ENCODE measurements at places on chromosomes 6 and 20.

- DNase-seq: no peak
These were observed 115.4 kb downstream of the JPH2 start for GRCh38 chr20:44071526-44072111.

- no peak for DNase-seq
These were observed 225.3 kb upstream of the HTR1E start for GRCh38 chr6:86712039-86712438.

- DNase-seq: no peak
These were observed 258.2 kb downstream of the BMP7 start for GRCh38 chr20:57008217-57008616.

DNA sequence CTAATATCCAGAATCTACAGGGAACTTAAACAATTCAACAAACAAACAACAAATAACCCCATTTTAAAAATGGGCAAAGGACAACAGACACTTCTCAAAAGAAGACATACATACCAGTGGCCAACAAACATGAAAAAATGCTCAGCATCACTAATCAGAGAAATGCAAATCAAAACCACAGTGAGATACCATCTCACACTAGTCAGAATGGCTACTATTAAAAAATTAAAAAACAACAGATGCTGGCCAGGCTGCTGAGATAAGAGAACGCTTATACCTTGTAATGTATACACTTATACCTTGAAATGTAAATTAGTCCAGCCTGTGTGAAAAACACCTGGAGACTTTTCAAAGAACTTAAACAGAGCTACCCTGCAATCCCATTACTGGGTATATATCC, 166.8 kb downstream of the IBTK start:
- no peak for DNase-seq

GRCh38 chr6:131654326-131654725, 17.2 kb downstream of the ENPP3 start:
- DNase-seq: no peak

GRCh38 chr6:80988892-80989291, 763.6 kb downstream of the TENT5A start:
- DNase-seq: no peak

GRCh38 chr20:45860560-45861220, 3.3 kb downstream of the ZSWIM3 start:
- DNase-seq: no peak

DNA sequence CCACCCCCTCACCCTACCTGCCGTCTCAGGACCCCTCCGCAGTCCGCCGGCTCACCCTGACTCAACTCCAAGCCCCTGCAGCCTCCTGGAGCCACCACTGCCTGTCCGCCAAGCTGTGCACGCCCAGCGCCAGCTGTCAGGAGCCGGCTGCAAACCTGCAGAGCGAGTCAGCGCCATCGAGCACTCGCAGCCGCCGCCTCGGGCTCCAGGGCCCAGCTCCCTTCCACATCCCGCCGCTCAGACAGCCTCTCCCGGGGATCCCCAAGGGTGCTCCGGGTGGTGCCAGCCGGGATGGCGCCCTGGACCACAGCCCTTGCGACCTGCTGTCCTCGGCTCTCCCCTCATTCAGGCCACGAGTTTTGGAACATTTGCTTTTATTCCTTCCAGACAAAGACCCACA, 4.3 kb downstream of the TNNC2 start:
- DNase-seq: no peak

DNA sequence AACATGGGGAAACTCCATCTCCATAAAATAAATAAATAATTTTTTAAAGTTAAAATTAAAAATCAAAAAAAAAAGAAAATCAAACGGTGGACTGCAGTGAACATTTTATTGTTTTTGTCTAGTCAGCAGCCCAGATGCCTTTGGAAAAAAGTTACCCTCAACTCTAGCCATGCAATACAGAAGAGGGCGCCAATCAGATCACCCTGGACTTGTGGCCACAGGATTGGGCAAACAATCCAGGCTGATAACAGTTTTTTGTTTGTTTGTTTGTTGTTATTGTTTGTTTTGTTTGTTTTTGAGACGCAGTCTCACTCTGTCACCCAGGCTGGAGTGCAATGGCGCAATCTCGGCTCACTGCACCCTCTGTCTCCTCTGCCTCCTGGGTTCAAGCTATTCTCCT, 30.5 kb upstream of the NELFCD start:
- DNase-seq: no peak

- no peak for DNase-seq
These were observed 103.3 kb downstream of the FIG4 start for GRCh38 chr6:109794201-109794923.

GRCh38 chr6:73476723-73477122, 15.2 kb downstream of the MTO1 start:
- no peak for DNase-seq

DNA sequence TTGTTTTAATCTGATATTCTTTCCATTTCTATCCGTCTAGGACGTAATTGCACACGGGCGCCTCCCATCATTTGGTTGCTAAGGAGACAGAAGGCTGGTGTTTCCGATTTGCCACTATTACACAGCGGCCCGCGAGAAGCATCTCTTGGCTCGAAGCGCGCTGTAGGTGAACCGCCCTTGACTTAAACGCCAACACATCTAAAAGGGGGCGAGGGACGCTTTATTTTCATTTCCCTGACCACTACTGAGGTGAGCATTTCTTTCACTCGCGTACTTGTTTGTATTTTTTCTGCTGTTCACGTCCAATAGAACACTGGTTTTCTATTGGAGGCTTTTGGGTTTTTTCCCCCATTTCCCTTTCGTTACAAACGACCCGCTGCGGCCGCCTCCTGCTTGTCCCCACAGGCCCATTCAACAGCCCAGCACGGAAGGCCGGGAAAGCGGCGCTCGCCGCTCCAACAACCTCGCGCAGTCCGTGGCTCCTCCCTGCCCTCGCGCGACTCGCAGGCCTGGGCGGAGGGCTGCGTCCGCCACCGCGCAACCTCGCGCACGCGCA, 505 bp upstream of the WRNIP1 start:
- DNase-seq: peak; percentile 38

DNA sequence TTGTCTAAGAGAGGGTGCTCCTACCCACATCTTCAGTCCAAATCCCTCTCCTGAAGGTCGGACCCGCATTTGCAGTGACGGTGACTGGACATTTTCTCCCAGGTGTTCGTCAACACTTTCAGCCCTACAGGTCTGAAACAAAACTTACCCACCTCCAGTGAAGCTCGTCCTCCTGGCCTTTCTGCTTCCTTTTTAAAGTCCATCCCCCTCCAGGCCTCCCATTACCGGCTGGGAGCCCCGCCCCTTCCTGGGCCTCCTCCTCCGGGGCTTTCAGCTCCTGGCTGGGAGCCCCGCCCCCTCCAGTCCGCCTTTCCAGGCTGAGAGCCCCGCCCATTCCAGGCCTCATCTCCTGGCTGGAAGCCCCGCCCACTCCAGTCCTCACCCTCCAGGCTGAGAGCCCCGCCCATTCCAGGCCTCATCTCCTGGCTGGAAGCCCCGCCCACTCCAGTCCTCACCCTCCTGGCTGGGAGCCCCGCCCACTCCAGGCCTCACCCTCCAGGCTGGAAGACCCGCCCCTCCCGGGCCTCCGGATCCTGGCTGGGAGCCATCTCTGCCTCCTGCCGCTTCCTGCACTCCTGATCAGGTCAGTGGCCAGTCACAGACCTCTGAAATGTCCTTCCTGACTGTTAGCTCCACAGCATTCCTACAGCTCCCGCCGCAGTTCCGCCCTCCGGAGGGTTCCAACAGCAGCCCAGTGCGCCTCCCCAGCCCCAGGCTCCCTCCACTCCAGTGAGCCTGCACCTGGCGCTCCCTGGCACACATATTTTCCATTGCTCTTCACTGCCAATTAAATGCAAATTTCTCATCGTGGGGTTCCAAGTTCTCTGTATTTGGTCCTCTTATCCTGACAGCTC, 98.5 kb downstream of the LY86 start:
- DNase-seq: peak; percentile 95

- no peak for DNase-seq
These were observed 18.1 kb downstream of the C6orf132 start for GRCh38 chr6:42124223-42124836.

- DNase-seq: no peak
These were observed 16.7 kb upstream of the LMBRD1 start for GRCh38 chr6:69813508-69813907.

GRCh38 chr20:59525500-59526241, 78.7 kb upstream of the PHACTR3 start:
- DNase-seq: peak; percentile 87

DNA sequence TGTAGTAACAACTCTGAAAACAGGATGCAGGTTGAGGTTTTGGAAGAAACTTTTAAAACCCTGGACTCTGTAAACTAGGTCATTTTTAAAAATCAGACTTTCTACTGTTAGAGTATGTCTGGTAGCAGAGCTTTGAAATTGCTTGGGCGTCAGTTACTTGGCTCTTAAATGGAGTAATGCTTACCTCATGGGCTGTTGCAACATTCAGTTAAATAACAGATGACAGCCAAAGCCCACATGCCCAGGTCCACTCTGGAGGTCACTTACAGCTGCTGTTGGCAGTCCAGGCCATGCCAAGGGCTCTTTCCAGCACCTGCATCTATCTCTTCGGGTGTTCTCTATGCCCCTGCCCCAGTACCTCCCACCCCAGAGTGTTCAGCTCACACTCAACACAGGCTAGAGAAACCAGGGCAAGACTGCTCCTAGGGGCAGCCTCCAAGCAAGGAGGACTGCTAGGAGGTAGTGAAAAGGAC, 96.4 kb downstream of the BANF2 start:
- no peak for DNase-seq

GRCh38 chr6:45586216-45587171, 208.8 kb upstream of the SUPT3H start:
- no peak for DNase-seq

DNA sequence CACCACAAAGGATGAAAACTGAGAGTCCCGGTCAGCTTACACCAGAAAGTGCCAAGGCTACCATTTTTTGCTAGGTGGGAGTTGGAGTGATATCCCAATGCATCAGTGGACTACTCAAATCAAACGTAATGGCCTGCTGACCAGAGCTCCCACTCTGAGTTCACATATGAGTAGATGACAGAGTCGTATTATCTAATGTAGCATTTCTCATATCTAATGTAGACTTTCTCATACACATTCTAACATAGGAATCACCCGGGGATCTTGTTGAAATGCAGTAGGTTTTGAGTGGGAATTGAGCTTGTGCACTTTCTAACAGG, 38.4 kb upstream of the FUCA2 start:
- DNase-seq: no peak

DNA sequence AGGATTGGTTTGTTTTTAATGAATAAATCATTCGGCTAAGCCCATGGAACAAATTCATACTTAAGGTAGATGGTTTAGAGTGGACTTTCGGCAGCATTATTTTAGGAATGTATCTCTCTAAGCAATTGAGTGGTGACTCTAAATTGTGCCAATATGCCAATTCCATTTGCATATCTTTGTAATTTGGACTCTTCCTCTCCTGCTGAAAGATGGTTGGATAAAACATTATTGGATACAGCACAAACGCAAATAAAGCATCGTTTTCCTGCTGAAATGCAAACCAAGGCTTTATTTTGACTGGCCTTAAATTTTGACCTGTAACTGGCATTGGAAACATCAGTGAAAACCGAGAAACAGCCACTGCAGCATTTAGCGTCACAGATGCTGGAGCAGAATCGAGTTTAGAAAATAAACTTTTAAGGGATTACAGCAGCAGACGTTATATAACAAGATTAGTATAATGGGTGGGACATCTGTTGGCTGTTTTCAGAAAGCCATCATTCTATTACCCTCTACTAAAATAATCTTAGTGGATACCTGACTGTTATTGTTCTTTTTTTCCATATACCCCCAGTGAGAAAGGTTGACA, 726.0 kb downstream of the KIF16B start:
- no peak for DNase-seq

All from endothelial cell (in vitro differentiated cells).